GM23248 (cell line): ENCODE measurements at places on chromosomes 6 and 20. TPM values are rescaled to one million over a fixed set of nuclear protein-coding genes. Genes with fewer than 3 reads are reported as not detected.
A peak's percentile ranks its signal among the peaks of the same experiment; 100 is the strongest.

- no peak for DNase-seq
Observed at GRCh38 chr20:41264819-41265218, 52.7 kb downstream of the ZHX3 start.

GRCh38 chr6:131042664-131043063 is 20.4 kb downstream of the EPB41L2 start:
- DNase-seq = peak; percentile 48

DNA sequence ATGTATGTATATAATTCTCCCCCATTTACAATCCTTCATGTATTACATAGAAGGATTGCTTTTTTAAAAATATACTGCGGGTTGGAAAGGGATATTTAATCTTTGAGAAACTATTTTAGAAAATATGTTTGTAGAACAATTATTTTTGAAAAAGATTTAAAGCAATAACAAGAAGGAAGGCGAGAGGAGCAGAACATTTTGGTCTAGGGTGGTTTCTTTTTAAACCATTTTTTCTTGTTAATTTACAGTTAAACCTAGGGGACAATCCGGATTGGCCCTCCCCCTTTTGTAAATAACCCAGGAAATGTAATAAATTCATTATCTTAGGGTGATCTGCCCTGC is 3.6 kb downstream of the FOXC1 start:
- DNase-seq = no peak

The POU5F1 gene
- 0.22 TPM in 1 of 2 replicates, not detected in the other for total RNA-seq

The LAMA5 gene
- total RNA-seq = 4.5 and 13.9 TPM in 2 replicates

The TRIM15 gene
- total RNA-seq = not detected in 2 replicates

GRCh38 chr6:100283285-100283684 is 181.4 kb downstream of the SIM1 start:
- peak; percentile 78 for DNase-seq

The OVOL2 gene
- total RNA-seq = not detected in 2 replicates
